ENCODE measurements at places on chromosomes 3 and 15.

GRCh38 chr3:48275287-48276027 lies 34.6 kb downstream of the ZNF589 start:
- no peak for DNase-seq

DNA sequence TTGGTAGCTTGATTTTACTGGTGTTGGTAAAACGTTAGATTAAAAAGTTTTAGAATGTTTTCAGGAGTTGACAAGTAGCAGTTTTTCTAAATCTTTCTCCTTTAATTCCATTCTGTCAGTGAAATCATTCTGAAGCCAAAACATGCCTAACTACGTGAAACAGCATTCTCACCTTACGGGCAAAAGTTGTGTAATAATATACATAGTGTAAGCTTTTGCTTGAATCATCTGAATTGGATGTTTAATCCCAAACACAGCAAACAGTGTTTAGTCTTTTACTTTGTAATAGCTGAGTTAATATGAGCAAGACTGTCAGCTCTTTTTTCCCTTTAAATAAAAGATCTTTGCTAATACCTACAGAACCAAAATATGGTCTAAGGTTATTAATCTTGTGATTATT lies 100.6 kb downstream of the CYP19A1 start:
- no peak for DNase-seq

DNA sequence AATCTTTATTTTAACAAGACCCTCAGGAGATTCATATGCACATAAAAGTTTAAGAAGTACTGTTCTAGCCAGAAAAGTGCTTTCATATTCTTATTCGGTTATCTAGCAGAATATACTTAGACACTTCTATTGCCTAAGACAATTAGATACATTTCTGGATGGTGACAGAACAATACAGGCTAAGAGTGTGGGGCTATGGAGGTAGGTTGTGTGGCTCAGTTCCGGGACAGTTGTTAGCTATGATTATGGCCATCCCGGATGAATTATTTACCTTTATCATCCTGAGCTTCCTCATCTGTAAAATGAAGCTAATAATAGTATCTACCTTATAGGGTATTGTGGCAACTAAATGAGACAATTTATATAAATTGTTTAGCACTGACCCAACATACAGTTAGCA lies 6.6 kb downstream of the FAM98B start:
- DNase-seq, result no peak

- no peak for DNase-seq
Measured at GRCh38 chr3:168034152-168034928, 61.4 kb downstream of the GOLIM4 start.
